ENCODE measurements at places on chromosomes 1 and 21.

DNA sequence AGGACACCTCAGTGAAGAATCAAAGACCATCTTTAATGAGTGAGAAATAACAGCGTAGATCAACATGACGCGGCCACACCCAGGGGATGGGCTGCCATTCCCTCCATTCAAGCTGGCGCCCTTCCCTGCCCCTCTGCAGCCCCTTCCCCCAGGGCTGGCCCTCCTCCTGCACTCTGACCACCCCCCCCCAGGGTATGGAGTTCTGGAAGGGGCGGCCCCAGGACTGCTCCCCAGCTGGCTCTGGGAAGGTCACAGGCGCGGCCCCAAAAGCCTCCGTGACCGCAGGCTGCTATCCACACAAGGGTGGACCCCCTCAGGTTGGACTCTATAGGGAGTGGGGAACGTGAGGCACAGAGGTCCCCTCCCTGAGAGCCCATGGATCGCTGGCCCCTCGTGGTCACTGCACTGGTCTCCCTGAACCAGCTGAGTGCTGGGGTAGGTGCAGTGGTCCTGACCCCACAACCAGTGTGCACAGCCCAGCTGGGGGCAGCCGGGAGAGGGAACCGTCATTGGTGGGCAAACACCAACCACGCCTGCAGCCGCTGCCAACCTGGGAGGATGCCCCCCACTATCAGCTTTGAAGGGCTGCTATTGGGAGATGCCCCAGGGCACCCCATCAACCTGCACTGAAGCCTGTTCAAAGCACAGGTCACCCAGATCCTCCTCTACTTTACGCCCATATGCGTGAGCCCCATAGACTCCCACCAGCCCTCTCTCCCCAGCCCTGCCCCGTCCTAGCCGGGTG, 16.1 kb upstream of the GPR153 start:
- no peak for DNase-seq

DNA sequence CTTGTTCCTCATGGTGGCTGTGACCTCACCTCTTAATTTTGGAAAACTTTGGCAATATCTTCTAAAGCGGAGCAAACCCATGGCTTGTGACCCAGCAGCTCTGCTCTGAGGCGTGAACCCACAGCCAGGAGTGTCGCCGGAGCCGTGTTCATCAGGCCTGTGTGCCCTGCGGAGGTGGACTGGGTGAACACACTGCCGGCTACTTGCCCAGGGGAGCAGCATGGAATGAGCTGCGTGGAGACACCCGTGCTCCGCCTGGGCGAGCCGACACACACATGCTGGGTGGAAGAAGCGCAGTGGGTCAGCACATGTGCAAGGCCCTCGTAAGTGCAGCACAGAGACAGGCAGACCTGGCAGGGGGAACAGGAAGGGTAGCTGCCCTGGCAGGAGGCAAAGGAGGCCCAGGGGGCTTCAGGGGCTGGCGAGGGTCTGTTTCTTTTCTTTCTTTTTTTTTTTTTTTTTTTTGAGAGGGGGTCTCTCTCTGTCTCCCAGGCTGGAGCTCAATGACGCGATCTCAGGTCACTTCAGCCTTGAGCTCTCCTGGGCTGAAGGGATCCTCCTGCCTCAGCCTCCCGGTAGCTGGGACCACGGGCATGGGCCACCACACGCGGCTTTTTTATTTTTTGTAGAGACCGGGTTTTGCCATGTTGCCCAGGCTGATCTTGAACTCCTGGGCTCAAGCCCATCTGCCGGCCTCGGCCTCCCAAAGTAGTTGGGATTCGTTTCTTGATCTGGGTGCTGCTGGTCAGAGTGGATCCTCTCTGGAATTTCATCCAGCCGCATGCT, 41.8 kb downstream of the AGPAT3 start:
- DNase-seq = no peak

- DNase-seq = no peak
Observed at GRCh38 chr1:80310703-80311245, 1304.2 kb upstream of the ADGRL4 start.

GRCh38 chr21:32328595-32328994, 29.9 kb downstream of the MRAP start:
- no peak for DNase-seq

GRCh38 chr21:14526836-14527695, 19.0 kb downstream of the SAMSN1 start:
- peak; percentile 43 for DNase-seq

GRCh38 chr1:89701746-89702241, 68.9 kb downstream of the LRRC8C start:
- DNase-seq = peak; percentile 13

GRCh38 chr1:117814856-117815797, 114.3 kb downstream of the GDAP2 start:
- no peak for DNase-seq

DNA sequence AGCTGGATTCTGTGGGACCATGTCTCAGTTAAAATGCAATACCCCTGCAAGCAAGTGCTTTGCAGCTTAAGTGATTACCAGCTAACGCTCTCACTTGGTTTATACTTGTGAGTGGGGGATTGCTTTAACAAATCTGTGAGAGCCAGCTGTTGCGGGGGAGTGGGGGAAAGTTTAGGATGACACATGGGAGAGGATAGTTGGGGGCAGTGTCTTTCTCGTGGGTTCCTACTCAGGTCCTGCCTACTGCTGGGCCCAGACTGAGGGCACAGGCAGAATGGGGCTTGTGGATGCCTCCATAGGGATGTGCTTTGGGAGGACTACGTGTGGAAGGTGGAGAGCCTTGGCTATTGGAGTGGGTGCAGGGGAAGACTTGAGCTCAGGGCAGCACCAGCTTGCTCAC, 60.1 kb downstream of the ELK4 start:
- no peak for DNase-seq

DNA sequence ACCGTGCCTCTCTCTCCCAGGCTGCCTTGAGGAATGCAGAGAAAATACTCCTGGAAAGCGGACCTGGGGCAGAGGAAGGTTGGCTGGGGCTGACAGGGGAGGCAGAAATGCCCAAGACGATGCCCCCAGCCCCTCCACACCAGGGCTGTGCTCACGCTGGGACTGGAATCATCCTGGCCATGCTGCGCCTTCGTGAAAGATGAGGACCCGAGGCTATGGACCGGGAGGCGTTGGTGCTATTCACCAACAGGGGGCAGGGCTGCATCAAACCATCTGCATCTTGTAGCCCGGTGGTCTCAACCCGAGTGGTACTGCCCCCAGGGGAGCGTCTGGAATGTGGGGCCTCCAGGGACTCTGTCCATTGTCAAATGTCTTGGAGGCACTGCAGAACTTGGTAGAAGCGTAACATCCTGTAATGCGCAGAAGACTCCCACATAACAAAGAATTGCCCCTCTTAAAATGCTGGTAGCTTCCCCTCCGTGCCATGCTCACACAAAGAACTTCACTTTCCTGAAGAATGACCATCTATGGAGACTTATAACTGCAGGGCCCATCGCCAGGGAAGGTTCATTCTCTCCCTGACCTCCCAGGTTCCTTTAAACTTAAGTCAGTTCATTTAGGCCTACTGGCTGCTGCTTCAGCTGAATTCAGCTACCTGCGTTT, 251.2 kb downstream of the RRAGC start:
- DNase-seq = peak; percentile 10

GRCh38 chr1:208077232-208078075, 166.5 kb upstream of the CD34 start:
- no peak for DNase-seq

GRCh38 chr1:210339500-210339899, 10.8 kb downstream of the HHAT start:
- no peak for DNase-seq

- no peak for DNase-seq
Observed at GRCh38 chr21:31772674-31773555, 41.0 kb upstream of the SCAF4 start.

- DNase-seq = peak; percentile 81
Observed at GRCh38 chr1:84862810-84863251, 30.2 kb downstream of the LPAR3 start.

GRCh38 chr1:200364091-200364759, 45.6 kb downstream of the ZNF281 start:
- no peak for DNase-seq

GRCh38 chr1:32239337-32239736, 7.7 kb upstream of the FAM167B start:
- DNase-seq = no peak

DNA sequence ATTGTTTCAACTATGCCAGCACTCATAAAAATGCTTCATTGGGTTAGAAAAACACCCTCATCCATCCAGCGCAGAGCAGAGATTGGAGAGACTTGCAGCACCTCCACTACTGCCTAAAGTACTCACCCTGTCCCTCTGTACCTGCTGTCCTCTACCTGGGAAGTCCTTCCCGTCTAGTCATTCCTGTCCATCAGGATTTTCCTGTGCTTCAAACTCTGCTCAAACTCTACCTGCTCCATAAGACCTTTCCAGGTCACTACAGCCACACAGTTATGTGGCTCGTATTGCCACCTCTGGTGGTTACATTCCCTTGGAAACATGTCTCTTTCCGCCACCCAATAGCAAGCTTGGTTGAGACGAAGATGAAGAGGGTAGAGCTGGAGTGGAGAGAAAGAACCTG, 7.2 kb downstream of the OVGP1 start:
- no peak for DNase-seq

GRCh38 chr1:1917304-1917976, 1.6 kb downstream of the TMEM52 start:
- no peak for DNase-seq

GRCh38 chr1:232854798-232855159, 49.6 kb downstream of the MAP10 start:
- no peak for DNase-seq

GRCh38 chr1:62126579-62127290, 67.9 kb upstream of the L1TD1 start:
- DNase-seq = no peak

DNA sequence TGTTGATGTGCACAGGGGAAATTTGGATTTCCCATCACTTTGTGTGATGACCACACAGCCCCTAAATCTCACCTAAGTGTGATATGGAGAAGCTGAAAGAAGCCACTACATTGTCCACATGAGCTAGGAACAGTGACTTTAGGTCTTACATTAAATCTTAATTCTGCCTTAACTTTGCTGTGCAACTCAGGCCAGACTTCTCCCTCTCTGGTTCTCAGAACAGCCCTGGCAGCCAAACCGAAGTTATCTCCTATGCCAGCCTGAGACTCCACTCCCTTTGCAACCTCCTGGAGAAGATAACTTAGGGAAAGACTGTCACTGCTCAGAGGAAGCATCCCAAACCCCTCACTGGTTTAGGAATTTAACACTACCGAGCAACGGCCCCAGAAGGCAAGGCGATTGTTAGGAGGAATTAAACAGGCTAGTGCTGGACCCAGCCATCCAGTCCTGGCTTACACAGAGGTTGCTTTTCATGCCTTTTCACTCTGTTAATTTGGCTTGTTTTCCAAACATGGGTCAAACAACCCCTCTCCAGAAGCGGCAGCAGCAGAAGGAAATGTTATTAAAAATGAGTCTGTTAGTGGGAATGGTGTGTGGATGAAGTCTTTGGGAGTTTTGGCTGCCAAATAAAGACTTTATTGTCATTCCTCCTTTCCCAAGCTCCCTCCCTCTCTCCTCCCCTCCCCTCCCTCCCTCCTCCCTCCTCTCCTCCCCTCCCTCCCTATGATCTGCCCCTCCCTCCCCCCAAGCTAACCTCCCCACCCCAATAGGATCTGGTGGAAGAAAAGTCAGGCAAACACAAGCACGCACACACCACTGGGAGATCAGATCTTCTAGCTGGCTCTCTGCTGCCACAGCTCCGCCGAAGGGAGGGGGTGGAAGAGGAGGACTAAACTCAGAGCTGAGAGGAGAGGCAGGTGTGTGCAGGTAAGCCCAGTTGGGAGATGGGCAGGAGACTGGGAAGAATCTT, at the start of gene PRELP:
Gene PRELP (plus strand): TSS at position 795 of the 970 bp plus-strand sequence. CDS start 7,379 bp downstream, outside the sequence.
- DNase-seq = no peak

DNA sequence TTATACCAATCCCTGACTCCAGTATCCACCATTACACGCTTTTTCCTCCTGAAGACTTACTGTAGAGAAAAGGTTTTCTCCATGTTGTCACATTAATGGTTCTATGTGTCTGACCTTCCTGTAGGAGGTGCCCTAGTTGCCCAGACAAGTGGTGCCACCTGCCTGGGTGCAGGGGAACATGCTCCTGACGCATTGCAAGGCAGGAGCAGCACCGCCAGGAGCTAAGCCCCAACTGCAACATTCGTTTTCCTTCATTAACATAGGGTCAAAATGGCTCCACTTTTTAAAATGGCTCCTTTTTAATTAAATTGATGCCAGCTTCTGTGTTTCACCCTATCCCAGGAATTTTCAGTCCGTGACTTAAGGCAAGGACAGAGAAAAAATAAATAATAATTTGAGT, 220.1 kb upstream of the SAMSN1 start:
- DNase-seq = no peak

GRCh38 chr1:19532519-19532918, 47.2 kb upstream of the CAPZB start:
- no peak for DNase-seq

- DNase-seq = no peak
Observed at GRCh38 chr21:14115646-14116045, 95.1 kb downstream of the LIPI start.

- DNase-seq = no peak
Observed at GRCh38 chr1:150548632-150549495, at the start of gene ADAMTSL4. Gene ADAMTSL4, plus strand, starts transcription at chr1:150549408. Its CDS starts 2,881 bp downstream, at chr1:150552289.

GRCh38 chr1:4978660-4979390, 324.4 kb downstream of the AJAP1 start:
- no peak for DNase-seq

- no peak for DNase-seq
Observed at GRCh38 chr1:204858363-204858821, 12.3 kb upstream of the NFASC start.

- no peak for DNase-seq
Observed at GRCh38 chr1:93729906-93730305, 48.3 kb upstream of the BCAR3 start.

GRCh38 chr21:43364851-43365424, 62.0 kb downstream of the SIK1 start:
- DNase-seq = no peak

DNA sequence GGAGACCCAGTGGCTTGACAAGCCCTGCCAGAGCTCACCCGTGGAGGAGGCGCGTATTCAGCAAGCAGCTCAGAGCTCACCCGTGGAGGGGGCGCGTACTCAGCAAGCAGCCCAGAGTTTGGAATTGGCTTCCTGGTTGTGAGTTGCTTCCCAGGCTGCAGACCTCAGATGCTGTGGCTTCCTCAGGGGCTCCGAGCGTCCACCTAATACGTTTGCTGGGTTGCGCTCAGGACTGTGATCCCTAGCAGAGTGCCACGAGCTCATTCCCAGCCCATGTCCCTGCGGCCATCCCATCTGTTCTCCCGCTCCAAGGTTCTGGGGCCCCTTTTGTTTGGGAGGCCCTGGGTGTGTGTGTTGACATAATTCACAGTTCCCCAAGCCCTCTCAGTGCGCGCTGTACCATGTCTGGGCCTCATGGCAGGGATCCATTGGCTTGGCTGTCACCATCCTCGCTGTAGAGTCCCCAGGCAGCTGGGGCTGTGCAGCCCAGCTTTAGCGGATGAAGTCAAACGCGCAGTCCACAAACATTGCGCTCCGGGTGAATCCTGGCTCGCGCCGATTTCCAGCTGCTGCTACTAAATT, 3.6 kb downstream of the AJAP1 start:
- DNase-seq = no peak

GRCh38 chr1:247113094-247113497, 8.9 kb upstream of the ZNF669 start:
- DNase-seq = no peak

GRCh38 chr1:99855914-99856450, 5.8 kb downstream of the AGL start:
- DNase-seq = no peak
